ENCODE measurements at places on chromosomes 2 and 18. TPM values are rescaled to one million over a fixed set of nuclear protein-coding genes. Genes with fewer than 3 reads are reported as not detected.

ELAC1 gene
- polyA plus RNA-seq, result 5.9 TPM

SERPINB3 gene
- 3.8 TPM for polyA plus RNA-seq

GKN2 gene
- polyA plus RNA-seq, result not detected

MC5R gene
- polyA plus RNA-seq, result not detected

TCF23 gene
- not detected for polyA plus RNA-seq

HRH4 gene
- 0.03 TPM for polyA plus RNA-seq

DSG3 gene
- 488 TPM for polyA plus RNA-seq

RAX gene
- polyA plus RNA-seq, result not detected

TRAK2 gene
- polyA plus RNA-seq, result 10.8 TPM

NYAP2 gene
- polyA plus RNA-seq, result not detected

PDCD1 gene
- polyA plus RNA-seq, result not detected

SLC19A3 gene
- 0.58 TPM for polyA plus RNA-seq

TTR gene
- polyA plus RNA-seq, result not detected

LYPD6 gene
- polyA plus RNA-seq, result 2.4 TPM

IL1F10 gene
- 0.37 TPM for polyA plus RNA-seq

HOXD1 gene
- not detected for polyA plus RNA-seq

FARSB gene
- 68.8 TPM for polyA plus RNA-seq

AFG3L2 gene
- 47.5 TPM for polyA plus RNA-seq

NTSR2 gene
- not detected for polyA plus RNA-seq

AMER3 gene
- not detected for polyA plus RNA-seq

CYRIA gene
- polyA plus RNA-seq, result 1.4 TPM

GAD1 gene
- polyA plus RNA-seq, result 4.5 TPM

NOSTRIN gene
- not detected for polyA plus RNA-seq

ABCG8 gene
- polyA plus RNA-seq, result not detected

CRYGC gene
- polyA plus RNA-seq, result not detected

MYCN gene
- polyA plus RNA-seq, result not detected

WDPCP gene
- 2.9 TPM for polyA plus RNA-seq

SIGLEC15 gene
- 0.10 TPM for polyA plus RNA-seq

IL36A gene
- not detected for polyA plus RNA-seq

FSHR gene
- polyA plus RNA-seq, result not detected

GPR45 gene
- not detected for polyA plus RNA-seq

TPO gene
- 0.04 TPM for polyA plus RNA-seq

NT5DC4 gene
- 0.07 TPM for polyA plus RNA-seq

CD8B2 gene
- polyA plus RNA-seq, result not detected

DCC gene
- not detected for polyA plus RNA-seq

REEP1 gene
- polyA plus RNA-seq, result 0.72 TPM

PLEK gene
- polyA plus RNA-seq, result 0.28 TPM

RAB6C gene
- polyA plus RNA-seq, result not detected

ACTG2 gene
- polyA plus RNA-seq, result not detected

RIT2 gene
- polyA plus RNA-seq, result not detected

NETO1 gene
- polyA plus RNA-seq, result 16.3 TPM

EGR4 gene
- not detected for polyA plus RNA-seq

PPP1R1C gene
- 3.0 TPM for polyA plus RNA-seq

TUBA3E gene
- polyA plus RNA-seq, result not detected

ZNF804A gene
- polyA plus RNA-seq, result 0.05 TPM

LOXHD1 gene
- polyA plus RNA-seq, result not detected

C2orf69 gene
- 8.6 TPM for polyA plus RNA-seq

GNLY gene
- not detected for polyA plus RNA-seq

SERPINB12 gene
- 0.05 TPM for polyA plus RNA-seq

IL1R2 gene
- polyA plus RNA-seq, result 24.6 TPM

Data from keratinocyte (primary cell).